ENCODE measurements at places on chromosomes 5 and 9.
A peak's percentile ranks its signal among the peaks of the same experiment; 100 is the strongest.

DNA sequence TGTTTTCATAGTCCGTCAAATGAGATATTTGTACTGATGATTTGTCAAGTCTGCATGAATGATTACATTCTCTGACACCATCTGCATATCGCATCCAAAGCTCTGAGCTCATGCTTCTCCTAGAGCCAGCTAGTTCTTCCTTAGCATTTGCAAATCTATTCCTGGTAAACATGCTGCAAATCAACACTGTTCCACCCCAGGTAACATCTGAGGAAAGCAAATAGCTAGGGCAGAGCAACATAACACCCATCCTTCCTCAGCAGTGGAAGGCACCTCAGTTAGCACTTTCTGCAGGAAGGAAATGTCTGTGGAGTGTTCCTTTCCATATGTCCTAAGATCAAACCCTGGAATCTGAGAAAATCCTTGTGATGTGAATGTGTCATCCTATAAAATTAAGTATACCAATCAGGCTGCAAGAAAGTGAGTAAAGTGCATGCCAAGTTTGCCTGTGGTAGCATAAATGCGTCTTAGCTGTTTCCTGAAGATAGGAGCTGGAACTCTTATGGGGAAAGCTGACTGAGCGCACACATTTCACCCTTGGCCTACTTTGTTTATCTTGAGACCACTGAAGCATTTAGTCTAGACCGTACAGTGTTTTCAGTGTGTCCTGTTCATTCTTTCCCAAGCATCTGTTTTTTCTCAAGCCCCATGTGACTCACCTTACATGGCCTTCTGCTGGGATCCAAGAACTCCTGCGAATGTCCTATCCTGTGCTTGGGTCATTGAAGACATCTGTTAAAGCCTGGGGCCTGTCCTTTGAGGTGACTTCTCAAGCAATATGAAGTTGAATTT is 50.9 kb upstream of the STARD4 start:
- DNase-seq, result peak; percentile 31

- DNase-seq, result no peak
These were observed 325.0 kb downstream of the EDIL3 start for GRCh38 chr5:84059672-84060071.

DNA sequence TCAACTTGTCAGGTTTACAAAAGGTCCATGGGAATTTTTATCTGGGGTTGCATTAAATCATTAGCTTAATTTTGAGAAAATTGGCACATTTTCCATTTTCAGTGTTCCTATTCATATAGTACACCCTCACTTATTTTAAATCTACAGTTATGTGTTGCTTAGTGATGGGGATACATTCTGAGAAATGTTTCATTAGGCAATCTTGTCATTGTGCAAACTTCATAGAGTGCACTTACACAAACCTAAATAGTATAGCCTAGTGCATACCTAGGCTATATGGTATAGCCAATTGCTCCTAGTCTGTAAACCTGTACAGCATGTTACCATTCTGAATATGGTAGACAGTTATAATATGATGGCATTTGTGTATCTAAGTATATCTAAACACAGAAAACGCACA is 19.8 kb upstream of the FAM151B start:
- DNase-seq, result no peak

DNA sequence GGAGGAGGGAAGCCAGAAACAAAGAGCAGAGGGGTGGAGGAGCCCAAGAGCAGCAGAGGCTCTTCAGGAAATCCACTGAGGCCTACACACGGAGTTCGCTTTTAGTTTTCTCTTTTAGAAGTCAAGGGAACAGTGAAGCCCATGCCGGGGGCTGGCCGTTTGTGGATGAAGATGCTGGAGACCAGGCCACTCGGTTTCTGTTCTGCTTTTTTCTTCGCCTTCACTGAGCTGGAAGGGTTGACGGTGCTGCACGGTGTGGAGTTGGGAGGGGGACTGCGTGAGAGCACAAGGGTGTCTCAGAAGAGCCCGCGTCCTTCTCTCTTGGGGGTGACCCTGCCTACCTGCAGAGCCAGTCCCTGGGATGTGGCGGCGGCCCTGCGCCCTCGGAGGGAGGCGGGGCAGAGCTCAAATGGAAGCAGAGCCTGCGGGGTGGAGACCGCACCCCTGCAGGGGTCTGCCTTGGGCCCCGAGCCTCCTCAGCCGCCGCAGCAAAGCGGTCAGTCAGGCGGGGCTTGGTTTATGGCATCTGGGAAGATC is 68.5 kb upstream of the CACNA1B start:
- no peak for DNase-seq

GRCh38 chr5:164370841-164371240 is 865.4 kb downstream of the MAT2B start:
- DNase-seq, result no peak

DNA sequence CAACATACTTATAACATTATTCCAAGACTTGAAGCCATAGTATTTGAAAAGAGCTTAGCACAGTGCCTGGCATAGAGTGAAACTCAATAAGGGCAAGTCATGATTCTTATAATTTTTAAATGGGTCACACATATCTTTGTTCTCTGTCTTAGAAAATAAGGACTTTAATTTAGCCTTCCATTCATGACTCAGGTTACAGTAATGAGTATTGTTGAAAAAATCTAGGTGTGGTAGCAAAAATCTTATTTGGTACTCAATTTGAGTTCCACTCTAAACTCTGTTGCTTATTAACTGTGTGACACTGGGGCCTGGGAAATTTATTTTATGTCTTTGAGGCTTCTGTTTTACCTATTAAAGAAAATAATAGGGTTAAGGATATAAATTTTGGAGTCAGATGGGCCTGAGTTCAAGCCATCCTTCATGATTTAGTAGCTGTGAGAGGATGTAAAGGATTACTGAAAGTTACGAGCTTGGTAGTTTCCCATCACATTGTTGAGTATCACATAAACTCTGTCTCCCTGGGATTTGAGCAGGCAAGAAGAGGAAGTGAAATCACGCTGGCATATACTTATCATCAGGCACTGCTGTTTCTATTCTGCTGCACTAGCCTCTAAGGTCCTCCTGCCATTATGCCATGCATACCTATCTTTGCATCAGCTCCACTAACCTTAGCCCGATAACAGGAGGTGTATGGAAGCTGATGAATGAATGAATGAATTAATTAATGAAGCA is 1.5 kb downstream of the SPINK9 start:
- no peak for DNase-seq

DNA sequence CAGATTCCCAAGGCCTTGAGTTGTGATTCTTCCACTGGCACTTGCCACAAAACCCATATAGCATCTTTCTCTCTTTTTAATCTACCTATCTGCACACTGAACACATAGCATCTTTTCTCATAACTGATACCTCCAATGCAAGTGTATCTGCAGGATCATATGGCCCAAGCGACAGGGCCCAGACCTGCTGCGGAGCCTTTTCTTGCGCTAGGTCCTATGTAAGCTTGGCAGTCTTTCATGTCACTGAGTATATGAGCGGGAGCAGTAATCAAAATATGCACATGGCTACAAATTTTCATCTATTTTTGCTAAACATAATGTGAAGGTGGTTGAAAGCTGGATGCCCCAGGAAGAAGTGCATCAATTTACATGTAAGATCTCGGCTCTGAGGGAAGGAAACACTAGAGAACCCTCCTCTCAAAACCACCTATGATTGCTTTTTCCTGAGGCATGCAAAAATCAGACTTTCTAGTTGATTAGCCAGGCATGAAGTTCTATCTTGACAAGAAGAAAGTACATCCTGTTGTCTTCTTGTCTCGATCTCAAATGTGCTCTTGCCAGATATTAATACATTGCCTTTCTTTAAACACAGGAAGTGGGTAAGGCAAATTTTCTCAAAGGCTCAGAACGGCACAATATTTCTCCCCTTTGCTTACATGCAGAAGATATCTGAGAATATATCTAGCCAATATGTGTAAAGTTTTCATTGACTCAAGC is 26.9 kb upstream of the CEMIP2 start:
- DNase-seq, result no peak

DNA sequence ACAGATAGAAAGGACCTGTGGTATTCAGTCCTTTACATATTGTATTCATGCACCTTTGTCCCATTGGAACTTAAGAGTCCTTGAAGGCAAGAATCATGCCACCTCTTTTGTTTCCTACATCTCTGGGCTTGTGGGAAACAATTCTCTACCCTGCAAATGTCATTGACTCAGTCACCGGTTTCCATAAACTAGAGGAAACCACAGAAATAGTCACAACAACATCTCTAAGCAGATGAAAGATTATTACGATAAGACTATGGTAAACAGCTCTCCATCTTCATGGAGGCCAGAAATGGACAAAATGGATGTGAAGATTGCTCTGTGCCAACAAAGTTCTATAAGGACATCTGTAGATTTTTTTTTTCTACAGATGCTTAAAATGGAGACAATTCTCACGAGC is 165.5 kb downstream of the PIK3R1 start:
- no peak for DNase-seq

- DNase-seq, result peak; percentile 31
These were observed 57.4 kb downstream of the GCNT1 start for GRCh38 chr9:76516350-76516749.

DNA sequence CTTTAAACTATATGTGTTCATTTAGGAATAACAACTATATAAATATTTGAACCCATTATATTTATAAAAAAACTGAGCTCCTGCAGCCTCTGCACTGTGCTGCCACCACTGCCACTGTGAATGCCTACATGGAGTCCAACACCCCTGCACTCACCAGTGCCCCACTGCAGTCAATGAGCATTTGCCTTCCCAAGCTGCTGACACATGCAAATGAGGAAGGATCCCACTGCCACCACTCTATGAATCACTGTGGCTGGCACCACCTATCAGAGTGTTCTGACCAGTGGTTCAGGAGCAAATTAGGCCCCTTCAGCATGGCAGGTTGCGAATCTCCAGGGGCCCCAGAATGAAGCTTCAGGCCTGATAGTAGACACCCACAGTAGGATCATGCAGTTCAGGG is 9.1 kb downstream of the IFNA5 start:
- no peak for DNase-seq

GRCh38 chr5:125034331-125034730 is 287.9 kb upstream of the ZNF608 start:
- DNase-seq, result no peak
